Testis (tissue), 5 donors: ENCODE measurements at places on chromosomes 4 and X.

- DNase-seq = no peak
- no peaks in the 10 kb centered on the region for H3K36me3 ChIP-seq
- H3K4me1 ChIP-seq = no peaks in the 10 kb centered on the region
- no peak overlapping the region for H3K27ac ChIP-seq
Observed at GRCh38 chr4:14837860-14838259, 164.4 kb upstream of the CPEB2 start.

- no peaks in the 10 kb centered on the region for H3K4me1 ChIP-seq
- H3K4me3 ChIP-seq = no peak overlapping the region
- H3K36me3 ChIP-seq = no peaks in the 10 kb centered on the region
Observed at GRCh38 chrX:66221856-66222255, 57.8 kb downstream of the HEPH start.

GRCh38 chr4:164529486-164529885 lies 224.4 kb upstream of the SMIM31 start:
- H3K36me3 ChIP-seq = no peaks in the 10 kb centered on the region
- no peaks in the 10 kb centered on the region for H3K4me1 ChIP-seq
- H3K27me3 ChIP-seq = no peaks in the 10 kb centered on the region

DNA sequence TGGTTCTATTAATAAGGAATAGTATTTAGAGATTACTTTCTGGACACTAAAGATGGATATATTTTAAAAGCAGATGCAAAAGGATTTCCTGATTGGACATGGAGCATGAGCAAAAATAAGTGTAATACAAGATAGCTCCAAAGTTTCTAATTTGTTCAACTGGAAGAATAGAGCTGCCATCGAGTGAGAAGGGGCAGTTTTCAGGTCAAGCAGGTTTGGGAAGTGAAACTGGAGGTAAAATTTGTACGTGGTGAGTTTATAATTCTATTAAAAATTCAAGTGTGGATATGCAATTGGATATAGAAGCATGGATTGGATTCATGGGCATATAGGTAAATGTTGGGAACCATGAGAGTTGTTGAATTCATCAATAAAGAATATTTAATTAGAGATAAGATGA lies 31.8 kb downstream of the PRDM8 start:
- H3K27me3 ChIP-seq = no peaks in the 10 kb centered on the region
- H3K4me1 ChIP-seq = no peaks in the 10 kb centered on the region
- H3K36me3 ChIP-seq = no peaks in the 10 kb centered on the region
- no peak overlapping the region for H3K27ac ChIP-seq
- no peak overlapping the region for H3K4me3 ChIP-seq

DNA sequence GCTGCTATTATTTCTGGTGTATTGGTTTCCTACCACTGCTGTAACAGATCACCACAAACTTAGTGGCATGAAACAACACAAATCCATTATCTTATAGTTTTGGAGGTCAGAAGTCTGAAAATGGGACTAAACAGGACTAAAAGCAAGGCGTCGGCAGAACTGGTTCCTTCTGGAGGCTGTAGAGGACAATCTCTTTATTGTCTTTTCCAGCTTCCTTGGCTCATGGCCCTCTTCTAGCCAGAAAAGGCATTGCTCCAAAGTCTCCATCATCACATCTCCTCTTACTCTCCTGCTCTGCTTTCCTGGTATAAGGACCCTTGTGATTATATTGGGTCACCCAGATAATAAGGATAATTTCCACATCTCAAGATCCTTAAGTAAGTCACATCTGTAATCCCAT lies 121.9 kb downstream of the CLCN4 start:
- no peaks in the 10 kb centered on the region for H3K4me1 ChIP-seq
- no peaks in the 10 kb centered on the region for H3K36me3 ChIP-seq
- DNase-seq = no peak
- H3K27ac ChIP-seq = no peak overlapping the region
- H3K27me3 ChIP-seq = no peaks in the 10 kb centered on the region

DNA sequence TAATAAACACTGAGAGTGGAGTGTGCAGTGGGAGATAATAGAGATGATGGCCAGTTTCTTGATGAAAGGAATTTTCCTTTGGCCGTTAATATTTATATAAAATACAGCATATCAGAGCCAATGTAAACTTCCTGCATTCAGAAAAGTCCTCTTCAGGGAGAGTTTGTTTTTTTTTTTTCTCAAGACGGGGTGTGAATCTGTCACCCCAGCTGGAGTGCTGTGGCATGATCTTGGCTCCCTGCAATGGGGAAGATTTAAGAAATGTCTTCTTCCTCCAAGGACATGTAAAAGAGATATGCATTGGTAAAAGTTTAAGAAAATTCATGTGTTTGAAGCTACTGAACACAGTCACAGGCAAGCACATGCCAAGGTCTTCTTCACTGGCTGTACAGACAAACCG lies 25.4 kb upstream of the TBC1D9 start:
- no peak for DNase-seq
- no peaks in the 10 kb centered on the region for H3K36me3 ChIP-seq
- no peak overlapping the region for H3K4me3 ChIP-seq
- H3K27ac ChIP-seq = no peak overlapping the region

DNA sequence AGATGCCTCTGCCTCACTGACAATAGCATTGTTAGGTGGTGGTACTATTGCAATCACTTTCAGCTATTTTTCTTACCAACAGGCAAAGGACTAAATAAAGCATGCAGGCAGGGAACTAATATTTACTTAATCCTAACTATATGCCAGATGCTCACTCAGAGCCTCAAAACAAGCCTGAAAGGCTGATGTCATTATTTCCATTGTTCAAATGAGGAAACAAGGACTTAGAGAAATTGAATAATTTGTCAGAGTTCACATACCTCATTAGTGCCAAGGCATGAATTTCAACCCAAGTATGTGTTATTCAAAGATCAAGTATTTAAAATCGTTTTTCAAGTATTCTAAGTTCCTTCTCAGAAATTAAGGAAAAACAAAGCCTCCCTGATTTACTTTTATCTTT lies 374.9 kb upstream of the TECRL start:
- H3K36me3 ChIP-seq = no peaks in the 10 kb centered on the region
- no peaks in the 10 kb centered on the region for H3K27me3 ChIP-seq
- DNase-seq = no peak
- no peaks in the 10 kb centered on the region for H3K4me1 ChIP-seq
- H3K4me3 ChIP-seq = no peak overlapping the region

- no peak overlapping the region for H3K4me3 ChIP-seq
- DNase-seq = no peak
- H3K4me1 ChIP-seq = no peaks in the 10 kb centered on the region
- H3K27ac ChIP-seq = no peak overlapping the region
- H3K36me3 ChIP-seq = no peaks in the 10 kb centered on the region
Observed at GRCh38 chr4:127667116-127667515, 34.4 kb downstream of the INTU start.

DNA sequence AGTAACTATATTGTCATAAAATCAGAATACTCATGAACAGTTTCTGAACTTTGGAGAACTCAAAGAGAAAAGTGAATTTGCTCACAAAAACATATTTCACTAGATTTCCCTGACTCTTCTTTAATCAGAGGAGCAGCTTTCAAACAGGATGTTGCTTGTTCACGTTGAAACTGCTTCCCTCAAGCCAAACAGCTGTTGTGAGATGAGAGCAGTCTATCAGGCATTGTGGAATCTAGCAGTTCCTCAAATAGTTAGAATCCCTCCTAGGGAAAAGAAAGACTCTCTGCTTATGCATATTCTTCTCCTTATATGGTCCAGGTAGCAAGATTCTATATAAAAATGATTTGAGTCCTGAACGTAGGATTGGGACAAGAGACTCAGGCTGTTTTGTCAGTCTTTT lies 1012.1 kb downstream of the FAM133A start:
- no peak overlapping the region for H3K27ac ChIP-seq
- no peaks in the 10 kb centered on the region for H3K27me3 ChIP-seq
- H3K4me1 ChIP-seq = no peaks in the 10 kb centered on the region
- H3K4me3 ChIP-seq = no peak overlapping the region

GRCh38 chr4:169341490-169341889 lies 70.7 kb upstream of the SH3RF1 start:
- H3K27ac ChIP-seq = no peak overlapping the region
- DNase-seq = no peak
- H3K36me3 ChIP-seq = no peaks in the 10 kb centered on the region

DNA sequence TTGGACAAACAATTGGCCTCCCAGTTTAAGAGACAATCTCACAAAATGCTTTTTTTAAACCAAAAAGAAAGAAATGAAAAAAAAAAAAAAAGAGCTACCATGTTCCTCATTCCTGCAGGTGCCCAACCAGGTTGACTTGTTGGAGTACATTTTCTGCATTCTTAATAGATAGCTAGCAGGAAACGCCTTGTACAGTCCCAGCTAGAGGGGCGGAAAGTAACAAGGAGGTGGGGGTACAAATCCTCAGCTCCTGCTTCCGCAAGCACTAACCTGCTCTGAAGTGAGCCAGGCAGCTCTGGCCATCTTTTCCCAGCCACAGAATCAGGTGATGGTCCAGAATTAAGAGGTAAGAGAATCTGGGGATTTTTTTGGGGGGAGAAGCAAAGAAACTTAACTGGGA lies at the start of gene VGLL1:
TSS of gene VGLL1 (plus strand) at position 265 of the 400 bp plus-strand sequence. CDS start 3,806 bp downstream, outside the sequence.
- no peak within 1 kb of the TSS for H3K27ac ChIP-seq
- no peaks in the 10 kb centered on the region for H3K4me1 ChIP-seq
- no peak within 1 kb of the TSS for H3K4me3 ChIP-seq
- no peak for DNase-seq
- no peaks in the 10 kb centered on the region for H3K36me3 ChIP-seq
- H3K27me3 ChIP-seq = no peaks in the 10 kb centered on the region

DNA sequence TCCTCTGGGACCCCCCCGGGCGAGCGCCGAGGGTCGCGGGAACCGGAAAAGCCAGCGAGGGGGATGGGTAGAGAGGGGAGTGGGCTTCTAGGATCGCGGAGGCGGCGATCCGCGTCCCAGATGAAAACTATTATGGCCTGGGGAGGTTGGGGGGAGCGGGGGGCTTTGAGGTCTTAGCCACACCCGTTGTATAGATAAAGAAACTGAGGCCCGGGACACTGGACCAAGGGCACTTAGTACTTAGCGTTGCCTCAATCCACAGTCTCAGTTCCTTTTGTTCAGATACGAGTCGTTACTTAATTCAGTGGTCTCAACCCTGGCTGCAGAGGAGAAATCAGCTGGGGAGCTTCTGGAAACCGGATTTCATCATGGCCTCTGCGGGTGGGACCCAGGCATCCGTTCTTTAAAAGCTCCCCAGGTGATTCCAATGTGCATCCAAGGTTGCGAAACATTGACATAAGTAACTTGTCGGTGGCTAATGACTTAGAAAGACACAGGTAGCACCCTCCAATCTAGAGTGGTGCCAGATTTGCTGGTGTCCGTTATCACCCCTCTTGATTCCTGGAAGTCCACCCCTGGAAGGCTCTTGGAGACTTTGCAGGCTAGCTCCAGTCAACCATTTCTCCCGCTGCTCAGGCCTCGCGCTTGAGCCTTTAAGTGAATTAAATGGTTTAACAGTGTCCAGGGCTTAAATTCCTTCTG lies 90.7 kb downstream of the GEMIN8 start:
- H3K27me3 ChIP-seq = no peaks in the 10 kb centered on the region
- DNase-seq = no peak
- peak overlapping the region; percentile 64 for H3K4me3 ChIP-seq

DNA sequence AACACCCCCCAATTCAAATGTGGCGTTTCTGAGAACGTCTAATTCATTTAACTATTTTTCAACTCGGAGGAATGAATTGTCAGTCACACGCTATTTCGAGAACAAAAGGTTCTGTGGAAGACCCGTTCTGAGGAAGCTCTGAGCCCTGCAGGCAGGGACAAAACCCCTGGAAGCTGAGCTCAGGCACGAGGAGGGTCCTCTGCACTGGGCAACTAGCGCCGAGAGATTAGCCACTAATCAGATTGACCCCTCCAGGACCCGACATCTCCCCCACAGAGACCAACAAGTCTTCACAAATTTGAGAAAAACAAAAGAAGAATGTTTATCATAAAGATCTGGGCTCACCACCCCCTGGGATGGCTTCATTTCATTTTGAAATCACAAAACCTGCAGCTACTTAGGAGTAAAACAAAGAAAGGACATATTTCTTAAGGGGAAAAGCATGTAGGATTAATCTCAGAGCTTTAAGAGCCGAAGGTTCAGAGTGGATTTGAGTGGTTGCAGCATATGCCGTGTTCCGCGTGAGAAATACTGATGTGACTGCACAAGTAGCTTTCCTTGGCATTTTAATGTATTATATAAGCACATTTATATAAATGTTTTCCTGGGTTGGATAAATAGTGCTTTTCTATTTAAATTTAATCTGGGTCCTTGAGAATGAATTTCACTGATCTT lies 41.8 kb downstream of the ADRA2C start:
- H3K27ac ChIP-seq = no peak overlapping the region
- no peak overlapping the region for H3K4me3 ChIP-seq
- H3K4me1 ChIP-seq = no peaks in the 10 kb centered on the region
- no peak for DNase-seq

DNA sequence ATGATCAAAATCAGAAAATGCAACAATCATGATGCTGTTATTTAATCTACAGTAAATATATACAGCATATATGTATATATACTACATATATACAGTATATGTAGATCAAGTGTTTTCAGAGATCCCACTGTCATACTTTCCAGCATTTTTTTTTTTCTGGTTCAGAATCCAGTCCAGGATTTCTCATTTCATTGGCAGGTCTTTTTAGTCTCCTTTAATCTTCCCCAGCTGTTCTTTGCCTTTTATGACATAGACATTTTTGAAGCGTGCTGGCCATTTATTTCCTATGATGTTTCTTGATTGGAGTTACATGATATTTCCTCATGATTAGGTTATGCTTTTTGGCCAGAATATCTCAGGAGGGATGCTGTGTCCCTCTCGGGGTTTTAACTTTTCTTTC lies 92.0 kb upstream of the TLR2 start:
- H3K4me3 ChIP-seq = no peak overlapping the region
- H3K27me3 ChIP-seq = no peaks in the 10 kb centered on the region
- no peak overlapping the region for H3K27ac ChIP-seq
- no peaks in the 10 kb centered on the region for H3K36me3 ChIP-seq
- DNase-seq = no peak

DNA sequence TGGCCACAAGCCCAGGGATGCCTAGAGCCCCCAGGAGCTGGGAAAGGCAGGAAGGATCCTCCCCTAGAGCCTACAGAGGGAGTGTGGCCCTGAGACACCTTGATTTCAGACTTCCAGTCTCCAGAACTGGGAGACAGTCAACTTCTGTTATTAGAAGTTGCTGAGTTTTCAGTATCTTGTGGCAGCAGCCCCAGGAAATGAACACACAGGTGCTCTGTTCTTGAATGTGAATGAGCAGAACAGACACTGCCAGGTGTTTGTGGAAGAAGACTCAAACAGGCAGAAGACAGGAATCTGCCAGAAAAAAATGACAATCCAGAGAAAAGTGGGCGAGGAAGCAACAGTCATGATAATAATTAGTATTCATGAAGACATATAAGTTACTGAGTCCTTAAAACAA lies 64.5 kb upstream of the STS start:
- no peak overlapping the region for H3K4me3 ChIP-seq
- H3K36me3 ChIP-seq = no peaks in the 10 kb centered on the region
- H3K4me1 ChIP-seq = no peaks in the 10 kb centered on the region
- H3K27ac ChIP-seq = no peak overlapping the region

DNA sequence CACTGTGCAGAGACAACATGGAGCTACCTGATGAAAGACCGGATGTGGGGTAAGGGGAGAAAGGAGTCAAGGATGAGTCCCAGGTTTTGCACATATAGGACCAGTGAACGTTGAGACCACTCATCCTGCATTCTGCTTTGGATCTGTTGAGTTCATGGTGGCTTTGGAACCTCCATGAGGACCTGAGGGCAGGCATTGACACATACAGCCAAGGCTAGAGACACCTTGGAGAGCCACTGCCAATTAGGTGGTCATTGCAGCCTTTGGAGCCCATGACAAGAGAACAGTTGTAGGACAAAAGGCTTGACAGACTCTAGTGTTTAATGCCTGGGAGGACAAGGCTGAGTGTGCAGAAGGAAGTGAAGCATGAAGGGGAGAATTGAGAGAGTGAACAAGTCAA lies 87.9 kb downstream of the STK32B start:
- H3K4me1 ChIP-seq = no peaks in the 10 kb centered on the region
- H3K27ac ChIP-seq = no peak overlapping the region
- H3K36me3 ChIP-seq = no peaks in the 10 kb centered on the region
- no peak for DNase-seq
- no peak overlapping the region for H3K4me3 ChIP-seq
- no peaks in the 10 kb centered on the region for H3K27me3 ChIP-seq
